D341Med (cell line): ENCODE measurements at places on chromosomes 7 and 10.

- peak; percentile 45 for DNase-seq
Measured at GRCh38 chr10:121027371-121027770, 176.2 kb downstream of the WDR11 start.

- peak; percentile 61 for DNase-seq
Measured at GRCh38 chr10:66925896-66926715, at the start of gene LRRTM3. TSS of gene LRRTM3 (plus strand) at chr10:66926036.

DNA sequence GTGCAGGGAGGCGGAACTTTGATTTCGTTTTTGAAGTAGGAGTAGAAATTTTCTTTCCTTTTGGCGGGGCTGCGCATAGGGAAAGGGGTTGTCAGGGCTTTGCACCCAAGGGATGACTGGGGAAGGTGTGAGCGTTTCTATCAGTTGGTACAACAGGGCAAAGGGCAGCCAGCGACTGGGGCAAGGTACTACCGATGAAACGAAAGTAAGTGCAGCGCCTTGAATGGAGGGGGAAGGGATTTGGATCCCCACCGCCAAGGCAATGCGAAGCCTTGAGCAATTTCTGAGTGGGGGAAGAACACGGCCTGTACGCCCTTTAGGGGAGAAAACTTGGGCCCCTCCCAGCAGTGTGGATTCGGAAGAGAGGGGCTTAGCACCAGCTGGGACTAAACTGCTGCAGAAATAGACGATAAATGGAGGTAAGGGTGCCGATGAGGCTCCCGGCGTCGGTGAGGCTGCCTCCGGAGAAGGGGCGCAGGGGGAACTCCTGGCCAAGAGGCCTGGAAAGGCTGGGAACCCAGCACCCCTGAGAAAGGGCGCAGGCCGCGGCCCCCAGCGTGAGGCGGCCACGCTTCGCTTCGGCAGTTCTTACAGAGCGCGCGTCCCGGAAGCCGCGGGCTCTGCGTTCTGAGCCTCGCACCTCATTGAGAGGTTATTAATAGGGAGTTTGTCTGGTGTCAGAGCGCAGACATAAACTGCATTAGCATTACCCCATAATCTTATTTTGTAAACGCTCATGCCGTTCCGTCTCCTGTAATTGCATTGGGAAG is 10.0 kb upstream of the TLX1 start:
- DNase-seq = no peak

- no peak for DNase-seq
Measured at GRCh38 chr10:131693766-131694165, 207.0 kb upstream of the PPP2R2D start.

DNA sequence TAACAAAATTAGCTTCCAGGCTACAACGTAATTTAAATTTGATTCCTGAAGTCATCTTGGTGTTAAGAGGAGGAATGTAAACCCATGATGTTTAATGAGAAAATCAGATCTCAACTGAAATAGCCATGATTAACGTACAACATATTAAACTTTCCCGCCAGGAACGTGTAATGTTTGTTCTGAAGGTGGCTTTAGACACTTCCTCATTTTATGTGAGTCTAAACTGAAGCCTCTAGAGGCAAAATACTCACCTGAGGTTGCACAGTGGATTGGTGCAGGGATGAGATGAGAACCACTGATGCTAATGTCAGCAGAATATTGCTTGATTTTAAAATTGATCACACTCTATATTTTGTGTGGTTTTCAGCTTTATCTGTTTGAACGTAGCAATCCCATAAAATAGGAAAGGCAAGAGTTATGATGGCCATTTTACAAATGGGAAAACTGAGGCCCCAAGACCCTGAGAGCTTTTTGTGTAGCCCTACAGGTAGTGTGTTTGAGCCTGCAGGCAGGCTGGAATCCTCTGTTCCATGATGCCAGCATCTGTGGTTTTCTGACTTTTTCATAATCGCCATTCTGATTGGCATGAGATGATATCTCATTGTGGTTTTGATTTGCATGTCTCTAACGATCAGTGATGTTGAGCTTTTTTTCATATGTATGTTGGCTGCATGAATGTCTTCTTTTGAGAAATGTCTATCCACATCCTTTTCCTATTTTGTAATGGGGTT is 243.7 kb upstream of the BMPER start:
- DNase-seq = no peak

- no peak for DNase-seq
Measured at GRCh38 chr7:82674268-82674667, 230.7 kb upstream of the CACNA2D1 start.

DNA sequence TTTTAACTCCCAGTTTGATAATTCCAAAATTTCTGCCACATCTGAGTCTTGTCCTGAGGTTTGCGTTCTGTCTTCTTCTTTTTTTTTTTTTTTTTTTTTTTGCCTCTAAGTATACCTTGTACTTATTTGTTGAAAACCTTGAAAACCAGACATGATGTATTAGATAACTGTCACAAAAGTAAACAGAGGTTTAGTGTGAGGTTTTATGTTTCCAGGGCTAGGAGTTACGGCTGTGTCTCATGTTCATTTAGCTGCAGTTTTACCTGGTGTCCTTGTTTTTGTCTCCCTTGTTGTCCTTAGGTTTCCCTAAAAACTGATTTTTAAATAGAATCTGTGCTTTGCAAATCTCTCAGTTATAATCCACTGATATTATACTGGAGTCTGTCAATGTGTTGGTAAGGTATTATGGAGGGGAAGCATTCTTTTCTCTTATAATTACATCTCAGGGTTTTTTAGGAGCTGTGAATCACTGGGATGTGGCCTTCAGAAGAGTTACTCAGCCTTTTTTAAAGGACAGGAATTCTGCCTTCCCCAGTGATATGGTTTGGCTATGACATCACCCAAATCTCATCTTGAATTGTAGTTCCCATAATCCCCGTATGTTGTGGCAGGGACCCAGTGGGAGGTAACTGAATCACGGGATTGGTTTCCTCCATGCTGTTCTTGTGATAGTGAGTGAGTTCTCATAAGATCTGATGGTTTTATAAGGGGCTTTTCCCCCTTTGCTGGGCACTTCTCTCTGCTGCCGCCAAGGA is 95.0 kb downstream of the CDCA7L start:
- DNase-seq = no peak

DNA sequence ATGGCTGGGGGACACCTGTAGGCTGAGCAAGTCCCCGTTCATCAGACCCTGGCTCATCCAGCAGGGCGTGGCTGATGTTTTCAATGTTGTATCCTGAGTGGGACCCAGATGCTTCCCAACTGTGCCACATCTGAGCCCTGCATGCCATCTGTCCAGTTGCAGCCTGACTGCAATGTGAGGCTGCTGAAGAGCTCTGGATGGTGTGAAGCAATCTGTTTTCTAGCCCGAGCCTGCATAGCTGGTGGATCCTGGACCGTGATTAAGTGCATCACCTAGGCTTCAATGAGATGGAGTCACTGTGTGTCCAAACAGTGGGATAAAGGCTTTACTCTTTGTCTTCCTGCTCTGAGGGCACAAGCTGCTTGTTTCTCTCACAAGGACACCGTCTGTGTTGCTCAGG is 99.8 kb downstream of the TCF7L2 start:
- no peak for DNase-seq

- no peak for DNase-seq
Measured at GRCh38 chr7:126818393-126819196, 434.1 kb downstream of the GRM8 start.

- DNase-seq = no peak
Measured at GRCh38 chr10:69130251-69130650, 6.3 kb downstream of the VPS26A start.

- no peak for DNase-seq
Measured at GRCh38 chr10:44260286-44260928, 124.5 kb downstream of the CXCL12 start.

- no peak for DNase-seq
Measured at GRCh38 chr10:29323367-29323766, 34.5 kb downstream of the LYZL1 start.

GRCh38 chr10:89238956-89239644 is 12.5 kb downstream of the LIPA start:
- DNase-seq = no peak

- no peak for DNase-seq
Measured at GRCh38 chr7:51114501-51114900, 202.1 kb downstream of the COBL start.

GRCh38 chr7:87474533-87475358 is 734 bp downstream of the ABCB4 start:
- DNase-seq = no peak

GRCh38 chr7:100621554-100621953 is 9.2 kb downstream of the MOSPD3 start:
- no peak for DNase-seq

GRCh38 chr7:21413502-21413901 is 14.4 kb upstream of the SP4 start:
- DNase-seq = no peak

DNA sequence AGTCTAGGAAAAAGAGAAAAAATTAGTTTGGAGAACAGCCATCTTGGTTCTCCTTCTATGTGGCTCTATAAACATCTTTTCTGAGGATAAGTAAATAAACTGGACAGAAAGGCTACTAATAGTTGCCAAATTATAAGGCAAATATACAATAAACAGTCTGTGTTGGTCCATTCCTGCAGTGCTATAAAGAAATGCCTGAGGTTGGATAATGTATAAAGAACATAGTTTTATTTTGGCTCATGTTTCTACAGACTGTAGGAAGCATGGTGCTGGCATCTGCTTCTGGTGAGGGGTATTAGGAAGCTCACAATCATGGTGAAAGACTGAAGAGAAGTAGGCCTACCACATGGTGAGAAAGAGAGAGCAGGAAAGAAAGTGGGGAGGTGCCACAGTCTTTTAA is 209.7 kb downstream of the MACC1 start:
- no peak for DNase-seq

GRCh38 chr7:117194445-117194844 is 128.4 kb downstream of the WNT2 start:
- DNase-seq = no peak

DNA sequence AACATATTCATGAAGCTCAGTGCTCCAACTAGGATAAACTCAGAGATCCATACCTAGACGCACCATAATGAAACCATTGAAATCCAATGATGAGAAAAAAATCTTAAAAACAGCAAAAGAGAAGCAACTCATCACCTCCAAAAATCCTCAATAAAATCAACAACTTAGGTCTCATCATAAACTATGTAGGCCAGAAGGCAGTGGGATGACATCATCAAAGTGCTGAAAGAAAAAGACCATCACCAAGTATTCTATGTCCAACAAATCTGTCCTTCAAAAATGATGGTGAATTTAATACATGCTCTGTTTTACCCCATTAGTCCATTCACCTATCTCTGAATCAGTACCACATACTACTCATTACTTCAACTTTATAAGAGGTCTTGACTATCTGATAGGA is 304.4 kb downstream of the HDAC9 start:
- DNase-seq = no peak

DNA sequence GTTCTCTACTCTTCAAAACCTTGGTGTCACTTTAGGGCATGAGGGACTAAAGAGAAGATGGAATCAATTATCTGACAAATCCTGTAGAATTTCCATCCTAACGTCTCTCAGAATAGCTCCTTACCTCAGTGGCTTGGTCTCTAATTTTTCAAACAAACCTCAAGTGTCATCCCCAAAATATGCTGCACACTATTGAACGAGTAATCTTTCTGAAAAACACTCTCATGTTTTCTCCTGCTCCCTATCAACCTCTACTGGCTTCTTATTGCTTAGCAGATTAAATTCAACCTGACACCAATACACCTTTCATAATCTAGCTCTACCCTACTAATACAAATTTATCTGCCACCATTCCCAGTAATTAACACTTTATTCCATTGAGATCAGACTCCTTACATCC is 8.5 kb downstream of the CNOT4 start:
- DNase-seq = no peak

DNA sequence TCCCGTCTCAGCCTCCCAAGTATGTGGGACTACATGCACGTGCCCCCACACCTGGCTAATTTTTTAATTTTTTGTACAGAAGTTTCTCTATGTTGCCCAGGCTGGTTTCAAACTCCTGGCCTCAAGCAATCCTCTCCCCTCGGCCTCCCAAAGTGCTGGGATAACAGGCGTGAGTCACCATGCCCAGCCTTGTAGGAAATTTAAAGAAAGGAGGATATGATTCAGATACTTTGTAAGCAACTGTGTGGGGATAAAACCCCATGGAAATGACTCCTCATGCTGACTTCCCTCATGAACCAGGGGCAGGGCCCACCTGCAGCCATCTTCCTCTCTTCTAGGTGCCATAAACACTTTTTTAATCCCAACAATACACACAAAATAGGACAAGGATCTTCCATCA is 50.2 kb downstream of the APBB1IP start:
- DNase-seq = no peak

- DNase-seq = no peak
Measured at GRCh38 chr10:33217854-33218253, 116.6 kb downstream of the NRP1 start.

GRCh38 chr10:104059364-104059763 is 26.3 kb downstream of the COL17A1 start:
- DNase-seq = no peak

DNA sequence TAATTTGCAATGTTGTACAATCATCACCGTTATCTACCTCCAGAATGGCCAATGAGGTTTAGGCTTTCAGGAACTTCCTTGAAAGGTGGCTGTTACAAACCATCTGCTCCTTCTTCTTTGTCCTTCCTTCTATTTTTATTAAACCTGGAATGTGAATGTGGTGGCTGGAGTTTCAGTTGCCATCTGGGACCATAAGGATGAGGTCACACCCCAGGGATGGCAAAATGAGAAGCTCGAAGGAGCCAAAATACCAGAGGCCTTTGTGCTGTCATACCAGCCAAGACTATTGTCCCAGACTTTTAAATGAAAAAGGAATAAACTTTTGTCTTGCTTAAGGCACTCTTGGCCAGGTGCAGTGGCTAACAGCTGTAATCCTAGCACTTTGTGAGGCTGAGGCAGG is 30.9 kb upstream of the LMTK2 start:
- no peak for DNase-seq

- DNase-seq = no peak
Measured at GRCh38 chr10:79283616-79284015, 63.7 kb upstream of the PPIF start.

GRCh38 chr10:74969093-74969492 is 142.4 kb upstream of the SAMD8 start:
- no peak for DNase-seq

DNA sequence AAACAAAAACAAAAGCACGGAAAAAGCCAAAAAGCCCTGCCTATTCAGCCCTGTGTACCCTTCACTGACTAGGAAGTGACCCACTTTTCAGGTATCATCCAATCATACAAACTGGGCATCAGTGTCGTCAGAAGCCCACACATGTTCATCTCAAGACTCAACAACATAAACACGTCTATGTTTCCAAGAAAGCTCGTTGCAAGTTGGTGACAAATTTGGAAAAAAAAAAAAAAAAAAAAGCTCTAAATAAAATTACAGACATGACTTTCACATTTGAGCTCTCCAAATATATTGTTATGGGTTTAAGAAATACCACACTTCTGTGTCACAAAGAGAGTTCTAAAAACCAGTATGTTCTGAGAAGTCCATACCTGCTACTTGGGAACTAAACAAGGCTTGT is 204.7 kb upstream of the KLF14 start:
- no peak for DNase-seq
